Astrocyte of the spinal cord (primary cell): ENCODE measurements at places on chromosomes 2 and 18.

DNA sequence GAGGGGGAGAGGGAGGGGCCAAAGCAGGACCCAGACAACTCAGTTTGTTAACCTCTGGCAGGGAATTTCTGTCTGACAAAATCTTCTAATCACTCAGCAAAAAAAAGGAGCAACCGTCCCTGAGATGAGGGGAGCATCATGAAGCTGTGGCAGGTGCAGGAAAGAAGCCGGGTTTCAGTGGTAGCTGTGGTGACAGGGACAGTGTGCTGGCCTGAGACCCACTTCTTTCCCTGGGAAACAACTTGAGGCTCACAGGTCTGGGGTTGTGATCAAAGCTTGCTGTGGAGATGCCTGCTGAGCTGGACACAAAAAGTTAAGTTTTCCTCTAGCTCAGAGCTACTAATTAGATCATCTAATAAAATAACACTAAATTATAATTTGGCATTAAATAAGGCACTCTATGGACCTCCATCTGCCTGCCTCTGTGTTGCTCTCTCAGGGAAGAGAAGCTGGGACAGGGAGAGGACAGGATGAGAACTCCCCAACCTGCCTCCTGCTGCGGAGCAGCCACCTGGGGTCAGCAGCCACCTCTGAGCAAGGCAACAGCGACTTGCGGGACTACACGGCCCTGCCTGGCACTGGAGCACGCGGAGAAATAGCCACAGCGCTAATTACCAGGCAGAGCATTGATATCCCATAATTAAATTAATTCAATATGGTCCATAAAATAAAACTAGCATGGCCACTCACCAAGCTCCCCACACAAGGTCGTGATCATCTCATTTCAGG lies 104.6 kb upstream of the TEX51 start:
- no peak for DNase-seq

GRCh38 chr2:108635630-108636354 lies 83.5 kb upstream of the RANBP2 start:
- no peak for DNase-seq

GRCh38 chr2:112910219-112910618 lies 746 bp upstream of the IL37 start:
- DNase-seq: no peak

GRCh38 chr18:70418546-70419311 lies 129.9 kb downstream of the SOCS6 start:
- DNase-seq: no peak

GRCh38 chr2:202375033-202375608 lies 1.0 kb upstream of the BMPR2 start:
- DNase-seq: peak; percentile 84

- DNase-seq: no peak
These were observed 201.1 kb downstream of the TNS1 start for GRCh38 chr2:217801711-217802110.
